ENCODE measurements at places on chromosomes 7 and 10.

- DNase-seq, result no peak
These were observed 61.5 kb downstream of the GRB10 start for GRCh38 chr7:50721160-50721559.

GRCh38 chr7:12785473-12785872 is 98.0 kb downstream of the ARL4A start:
- DNase-seq, result no peak

GRCh38 chr10:123886292-123886691 is 5.3 kb downstream of the CPXM2 start:
- no peak for DNase-seq

- DNase-seq, result no peak
These were observed 9.7 kb upstream of the GDF10 start for GRCh38 chr10:47290338-47290737.

DNA sequence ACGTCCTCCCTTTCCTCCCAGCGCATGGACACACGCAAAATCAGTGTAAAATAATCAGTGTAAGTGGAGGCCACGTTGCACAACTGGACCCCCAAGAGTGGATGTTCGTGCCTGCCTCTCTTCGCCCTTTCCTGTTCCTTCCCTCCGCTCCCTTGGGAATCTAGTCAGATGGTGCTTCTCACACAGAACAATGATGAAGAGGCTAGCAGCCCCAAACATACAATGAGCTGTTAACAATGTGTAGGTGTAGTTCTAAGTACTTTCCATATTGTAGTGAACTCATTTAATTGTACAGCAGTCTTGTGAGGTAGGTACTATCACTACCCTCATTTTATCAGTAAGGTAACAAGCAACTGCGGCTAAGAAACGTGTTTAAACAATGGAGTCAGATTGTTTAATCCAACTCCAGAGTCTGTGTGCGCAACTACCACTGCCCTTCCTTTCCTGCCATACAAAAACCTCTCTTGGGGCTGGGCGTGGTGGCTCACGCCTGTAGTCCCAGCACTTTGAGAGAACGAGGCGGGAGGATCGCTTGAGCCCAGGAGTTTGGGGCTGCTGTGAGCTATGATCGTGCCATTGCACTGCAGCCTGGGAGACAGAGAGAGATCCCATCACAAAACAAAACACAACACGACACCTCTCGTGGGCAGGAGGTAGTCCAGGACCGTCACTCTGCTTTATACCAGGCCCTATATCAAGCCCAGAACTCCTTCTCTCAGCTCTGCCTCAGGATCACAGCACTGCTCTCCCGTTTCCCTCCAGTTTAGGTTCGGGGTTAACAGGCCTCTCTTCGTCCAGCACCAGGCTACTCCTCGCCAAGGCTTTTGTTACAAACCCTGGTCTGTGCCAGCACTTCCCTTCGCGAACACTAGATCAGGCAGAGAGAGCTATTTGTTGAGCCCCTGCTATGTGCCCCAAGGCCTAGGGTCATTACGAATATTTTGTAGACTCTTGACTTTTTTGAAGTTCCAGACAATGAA is 1.1 kb downstream of the FKBP9 start:
- DNase-seq, result no peak

GRCh38 chr7:4791738-4792536 is 16.5 kb downstream of the AP5Z1 start:
- DNase-seq, result peak; percentile 74

DNA sequence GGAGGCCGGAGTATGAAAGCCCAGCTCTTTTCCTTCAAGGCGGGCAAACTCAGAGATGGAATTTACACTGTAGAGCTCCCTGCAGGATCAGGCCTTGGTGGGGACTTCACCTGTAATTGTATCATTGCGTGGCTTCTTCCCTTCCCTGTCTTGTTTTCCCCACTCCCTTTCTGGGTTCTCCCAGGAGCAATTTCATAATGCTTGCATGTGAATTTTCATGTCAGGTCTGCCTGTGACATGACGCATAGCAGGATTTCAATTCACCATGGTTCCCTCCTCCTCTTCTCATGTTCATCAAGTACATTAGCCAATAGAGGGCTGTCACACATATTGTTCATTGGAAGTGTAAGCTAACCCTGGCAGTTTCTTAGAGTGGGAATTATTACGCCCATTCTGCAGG is 197.7 kb downstream of the RPS24 start:
- no peak for DNase-seq

DNA sequence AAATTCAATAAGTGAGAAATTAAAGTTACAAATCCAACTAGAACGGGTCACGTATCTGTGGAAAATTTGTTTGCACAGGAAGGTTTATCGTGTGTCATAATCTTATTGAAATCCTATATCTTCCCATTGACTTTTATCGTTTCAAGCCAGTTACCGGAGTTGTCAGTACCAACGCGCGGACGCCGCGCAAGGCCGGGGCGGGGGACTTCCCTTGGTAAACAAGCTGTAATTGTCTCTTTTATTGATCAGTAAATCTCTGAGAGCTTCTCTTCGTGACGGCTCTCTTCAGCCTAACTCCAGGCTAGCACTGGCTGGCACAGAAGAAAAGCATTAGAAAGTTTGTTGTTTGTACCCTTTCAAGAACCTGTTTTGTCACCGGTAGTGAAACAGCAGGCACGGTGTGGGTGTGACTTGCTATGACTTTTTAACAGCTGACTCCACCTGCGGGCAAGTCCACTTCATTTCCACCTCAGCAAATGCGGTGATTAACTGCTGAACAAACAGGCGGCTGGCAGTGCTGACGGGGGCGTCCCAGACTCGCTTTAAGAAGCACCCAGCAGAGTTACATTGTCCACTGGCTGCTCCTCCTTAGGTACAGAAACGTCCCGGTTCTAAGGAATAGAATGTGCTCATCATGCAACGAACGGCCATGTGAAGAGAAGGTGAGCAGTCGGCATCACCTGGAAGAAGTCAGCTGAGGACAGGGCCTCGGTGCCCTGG is 215.8 kb downstream of the MAD1L1 start:
- no peak for DNase-seq

DNA sequence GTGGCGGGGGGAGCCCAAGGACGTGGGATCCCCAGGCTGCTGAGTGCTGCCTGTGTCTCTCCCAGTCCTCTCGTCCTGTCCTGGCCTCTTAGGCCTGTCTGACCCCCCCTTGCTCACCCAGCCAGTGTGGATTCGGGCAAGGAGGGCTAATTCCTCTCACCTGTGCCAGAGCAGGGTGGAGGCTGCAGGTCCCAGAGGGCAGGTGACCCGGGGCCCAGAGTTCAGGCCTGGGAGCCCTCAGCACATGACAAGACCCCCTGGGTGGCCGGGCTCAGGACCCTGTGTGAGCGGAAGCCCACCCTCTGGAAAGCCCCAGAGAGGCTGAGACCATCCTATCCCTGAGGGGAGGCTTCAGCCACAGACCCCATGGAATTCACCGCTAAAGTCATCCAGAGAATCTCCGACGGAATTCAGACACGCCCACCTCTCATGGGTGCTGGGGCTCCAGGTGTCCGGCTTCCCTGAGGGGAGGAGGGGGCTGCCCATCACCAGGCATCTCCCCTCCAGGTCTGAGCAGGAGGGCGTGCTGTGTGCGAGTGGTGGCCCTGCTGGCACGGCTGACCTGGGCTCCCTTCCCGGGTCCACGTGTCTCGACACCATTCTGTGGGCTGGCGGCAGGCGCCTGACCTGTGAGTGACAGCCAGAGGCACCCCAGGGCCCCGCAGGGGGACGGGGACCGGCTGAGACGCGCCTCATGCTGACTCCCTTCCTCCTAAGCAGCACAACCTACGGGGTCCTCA is 5.0 kb downstream of the KNDC1 start:
- no peak for DNase-seq

DNA sequence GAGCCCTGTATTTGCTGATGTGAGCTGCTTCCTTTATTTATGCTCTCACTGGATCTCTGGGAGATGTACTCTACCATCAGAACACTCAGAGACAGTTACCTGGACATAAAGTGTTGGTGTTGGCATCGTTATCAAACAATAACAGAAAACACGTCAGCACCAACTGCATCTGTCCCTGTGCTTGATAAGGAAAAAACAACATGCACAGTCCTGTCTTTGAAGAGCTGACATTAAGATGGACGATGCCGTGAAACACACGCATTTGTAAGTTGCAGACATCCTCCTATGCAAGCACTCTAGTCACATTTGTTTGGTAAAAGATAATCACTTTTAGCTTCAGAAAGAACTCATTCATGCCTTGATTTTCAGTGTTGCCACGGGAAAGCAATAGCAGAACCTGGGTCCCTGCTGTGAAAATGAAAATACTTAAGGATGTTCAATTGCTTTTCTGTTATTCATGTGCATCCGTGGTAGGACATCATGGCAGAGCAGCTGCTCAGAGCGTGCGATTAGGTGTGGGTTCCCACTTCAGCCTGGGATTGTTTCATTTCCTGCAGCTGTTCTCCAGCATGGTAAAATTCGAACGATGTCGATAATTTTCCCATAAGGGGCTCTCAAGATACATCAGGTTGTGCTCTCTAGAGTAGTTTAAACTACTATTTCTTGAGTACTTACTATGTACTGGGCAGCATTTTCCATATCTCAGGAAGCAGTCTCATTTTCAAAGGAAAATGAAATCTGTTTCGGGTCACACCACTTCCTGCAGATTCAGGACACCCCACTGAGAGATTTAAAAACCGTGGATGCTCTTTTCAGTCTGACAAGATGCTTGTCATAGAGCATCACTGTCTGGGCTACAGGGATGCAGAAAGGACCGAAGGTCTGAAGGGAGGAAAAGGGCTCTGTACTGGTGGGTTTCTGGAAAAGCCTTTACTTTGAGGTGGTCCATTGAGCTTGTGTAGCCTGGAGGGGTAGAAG is 248.7 kb downstream of the CAMK1D start:
- no peak for DNase-seq

- DNase-seq, result no peak
These were observed 85.6 kb downstream of the RNF216 start for GRCh38 chr7:5695727-5696345.

- DNase-seq, result no peak
These were observed 64.4 kb upstream of the CSTF2T start for GRCh38 chr10:51763746-51764145.

GRCh38 chr7:155129186-155129585 is 59.1 kb downstream of the HTR5A start:
- no peak for DNase-seq

DNA sequence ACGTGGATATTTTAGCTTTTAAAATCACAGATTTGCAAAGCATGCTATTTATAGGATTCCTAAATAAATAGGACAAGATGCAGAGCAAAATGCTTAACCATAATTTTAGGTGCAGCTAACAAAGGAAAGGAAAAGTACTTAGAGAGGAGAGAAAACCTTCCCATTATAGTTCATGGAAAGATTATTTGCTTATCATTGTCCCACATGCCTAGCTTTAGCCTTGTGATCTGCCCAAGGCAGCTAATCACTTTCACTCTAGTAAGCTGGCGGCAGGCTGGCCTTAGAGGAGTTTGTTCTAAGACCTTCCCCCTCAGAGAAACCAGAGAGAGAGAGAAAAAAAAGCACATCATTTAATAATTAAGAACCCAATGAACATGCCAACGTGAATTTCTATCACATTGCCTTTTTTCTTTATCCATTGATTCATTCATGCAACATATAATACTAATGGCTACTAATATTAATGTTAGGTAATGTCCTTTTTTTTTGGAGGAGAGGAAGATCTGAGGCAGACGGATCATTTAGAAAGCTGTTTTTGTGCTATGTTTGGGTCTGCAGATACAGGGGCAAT is 274.6 kb downstream of the ARL4A start:
- no peak for DNase-seq

DNA sequence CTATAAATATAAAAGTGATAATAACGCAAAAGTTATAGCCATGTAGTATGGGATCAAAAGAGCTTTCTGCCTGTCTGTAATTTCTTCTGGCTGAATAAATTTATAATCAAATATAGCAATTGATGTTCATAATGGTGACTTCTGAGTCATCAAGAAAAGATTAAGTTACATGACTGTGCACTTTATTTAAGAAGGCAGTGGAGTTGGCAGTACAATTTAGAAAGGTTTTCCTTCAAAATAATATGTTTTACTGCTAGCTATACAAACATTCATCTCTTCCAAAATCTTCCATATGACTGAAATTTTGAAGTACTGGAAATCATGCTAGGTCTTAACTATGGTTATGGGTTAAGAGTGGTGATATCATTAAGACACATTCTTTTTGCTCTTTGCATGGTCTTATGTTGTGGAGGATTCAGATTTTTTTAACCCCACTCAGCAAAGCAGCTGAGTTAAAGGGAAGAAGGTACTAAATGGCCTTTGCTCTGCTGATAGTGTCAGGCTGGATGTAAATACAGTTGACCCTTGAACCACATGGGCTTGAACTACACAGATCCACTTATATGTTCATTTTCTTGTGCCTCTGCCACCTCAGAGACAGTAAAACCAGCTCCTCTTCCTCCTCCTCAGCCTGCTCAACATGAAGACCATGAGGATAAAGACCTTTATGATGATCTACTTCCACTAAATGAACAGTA is 323.6 kb downstream of the BBS9 start:
- no peak for DNase-seq

DNA sequence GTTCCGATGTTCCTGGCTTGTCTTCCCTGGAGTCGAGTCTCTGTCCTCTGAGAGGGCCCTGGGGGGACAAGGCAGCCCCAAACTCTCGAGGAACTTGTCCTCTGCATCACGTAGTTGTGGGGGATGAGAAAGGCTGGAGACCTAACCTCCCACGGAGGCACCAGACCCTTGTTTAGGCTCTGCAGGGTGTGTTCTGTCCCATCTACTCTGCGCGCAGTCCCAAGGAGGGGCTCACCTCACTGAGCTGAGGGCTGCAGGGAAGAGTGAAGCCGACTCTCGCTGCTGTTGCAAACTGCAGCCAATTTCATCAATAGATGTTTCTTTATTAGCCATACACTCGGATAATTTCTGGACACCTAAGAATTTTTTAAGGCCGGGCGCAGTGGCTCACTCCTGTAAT is 186.7 kb upstream of the ADARB2 start:
- no peak for DNase-seq
